ENCODE measurements at places on chromosomes 7 and 10.
A peak's percentile ranks its signal among the peaks of the same experiment; 100 is the strongest.

GRCh38 chr10:111360260-111360925 is 283.6 kb downstream of the ADRA2A start:
- DNase-seq, result peak; percentile 37

- peak; percentile 63 for DNase-seq
Observed at GRCh38 chr7:75988568-75989499, 5.6 kb downstream of the TMEM120A start.

GRCh38 chr10:86447432-86447831 is 74.2 kb downstream of the WAPL start:
- no peak for DNase-seq

GRCh38 chr7:25308906-25309705 is 80.8 kb upstream of the NPVF start:
- DNase-seq, result no peak

DNA sequence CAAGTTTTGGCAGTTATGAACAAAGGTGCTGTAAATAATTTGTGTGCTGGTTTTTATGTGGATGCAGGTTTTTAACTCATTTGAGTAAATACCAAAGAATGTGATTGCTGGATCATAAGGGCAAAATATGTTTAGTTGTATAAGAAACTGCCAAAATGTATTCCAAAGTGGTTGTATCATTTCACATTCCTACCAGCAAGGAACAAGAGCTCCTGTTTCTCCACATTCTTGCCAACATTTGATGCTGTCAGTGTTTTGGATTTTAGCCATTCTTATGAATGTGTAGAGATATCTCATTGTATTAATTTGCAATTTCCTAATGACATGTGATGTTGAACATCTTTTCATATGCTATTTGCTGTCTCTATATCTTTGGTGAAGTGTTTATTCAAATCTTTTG is 207.3 kb upstream of the LRGUK start:
- no peak for DNase-seq
